HEK293T (cell line): ENCODE measurements at places on chromosomes 5 and 9.

- DNase-seq = no peak
Measured at GRCh38 chr5:57466544-57466943, 16.1 kb downstream of the ACTBL2 start.

- DNase-seq = no peak
Measured at GRCh38 chr5:1540166-1540565, 16.4 kb upstream of the LPCAT1 start.

DNA sequence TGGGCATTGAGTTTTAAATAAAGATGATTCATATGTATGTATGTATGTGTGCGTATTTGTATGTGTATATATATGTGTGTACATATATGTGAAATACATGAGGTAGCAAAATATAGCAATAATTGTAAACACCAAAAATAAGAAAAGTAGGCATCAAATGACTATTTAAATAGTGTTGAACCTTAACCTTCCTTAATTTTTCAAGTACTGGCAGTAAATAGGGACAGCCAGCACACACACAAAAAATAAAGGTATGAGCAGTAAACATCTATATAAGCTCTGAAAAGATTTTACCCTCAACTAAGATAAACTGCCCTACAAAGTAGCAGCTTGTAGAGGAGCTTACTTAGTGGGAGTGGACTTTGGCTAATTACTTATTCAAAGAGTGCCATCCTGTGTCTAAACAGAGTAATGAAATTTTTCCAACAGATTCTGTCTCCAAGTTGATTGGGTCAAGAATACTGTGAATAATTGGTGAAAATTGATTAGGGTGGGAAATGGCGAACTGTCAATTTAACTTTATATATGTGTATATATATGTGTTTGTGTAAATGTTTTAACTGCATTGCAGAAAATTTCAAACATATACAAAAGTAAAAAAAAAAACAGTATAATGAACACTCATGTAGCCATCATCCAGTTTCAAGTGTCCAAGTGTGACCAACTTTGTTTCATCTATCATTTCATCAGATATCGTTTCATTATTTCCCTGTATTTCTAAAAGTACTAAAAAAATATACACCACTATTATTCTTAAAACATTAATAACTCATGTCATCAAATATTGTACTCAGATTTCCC lies 2.0 kb upstream of the ADAMTS6 start:
- peak; percentile 18 for DNase-seq

DNA sequence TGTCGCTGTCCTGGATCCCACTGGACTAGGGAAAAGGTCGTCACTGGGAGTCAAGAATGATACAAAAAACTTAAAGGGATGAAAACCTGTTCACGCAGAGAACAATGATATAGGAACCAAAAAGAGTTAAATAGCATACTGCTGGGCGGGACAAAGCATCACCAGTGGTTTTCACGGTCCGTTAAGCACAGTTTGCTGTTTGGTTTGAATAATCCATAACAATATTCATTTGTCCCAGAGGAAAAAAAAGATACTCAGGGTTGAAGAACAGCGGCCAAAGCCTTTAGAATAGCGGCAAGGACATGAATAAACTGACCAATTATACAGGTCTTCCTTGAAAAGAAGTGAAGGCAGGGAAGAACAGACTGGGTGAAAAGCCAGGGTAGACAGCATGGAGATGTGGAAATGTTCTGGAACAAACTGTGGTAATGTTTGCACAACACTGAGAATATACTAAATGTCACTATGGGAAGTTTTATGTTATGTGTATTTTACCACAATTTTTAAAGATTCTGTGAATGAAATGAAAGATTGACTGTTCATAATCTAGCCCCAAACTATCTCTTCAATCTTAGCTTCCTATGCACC lies 60.8 kb downstream of the MTMR12 start:
- no peak for DNase-seq

DNA sequence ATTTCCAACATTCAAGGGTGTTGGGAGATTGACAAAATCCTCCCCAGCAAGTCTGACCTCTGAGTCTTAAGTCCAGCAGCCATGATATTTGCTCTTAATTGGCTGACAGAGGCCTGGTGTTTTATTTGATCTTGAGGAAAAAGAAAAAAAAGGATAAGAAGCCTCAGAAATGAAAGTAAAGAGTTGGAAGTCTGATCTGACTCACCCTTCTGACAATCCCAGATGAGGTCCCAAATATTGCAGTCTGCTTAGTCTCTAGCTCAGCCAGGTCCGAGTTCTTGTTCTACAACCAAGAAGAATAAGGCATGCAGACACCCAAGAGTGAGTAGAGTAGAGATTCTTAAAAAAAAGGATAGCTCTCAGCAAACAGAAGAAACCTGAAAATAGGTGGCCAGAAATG lies 632.5 kb upstream of the ST8SIA4 start:
- no peak for DNase-seq

DNA sequence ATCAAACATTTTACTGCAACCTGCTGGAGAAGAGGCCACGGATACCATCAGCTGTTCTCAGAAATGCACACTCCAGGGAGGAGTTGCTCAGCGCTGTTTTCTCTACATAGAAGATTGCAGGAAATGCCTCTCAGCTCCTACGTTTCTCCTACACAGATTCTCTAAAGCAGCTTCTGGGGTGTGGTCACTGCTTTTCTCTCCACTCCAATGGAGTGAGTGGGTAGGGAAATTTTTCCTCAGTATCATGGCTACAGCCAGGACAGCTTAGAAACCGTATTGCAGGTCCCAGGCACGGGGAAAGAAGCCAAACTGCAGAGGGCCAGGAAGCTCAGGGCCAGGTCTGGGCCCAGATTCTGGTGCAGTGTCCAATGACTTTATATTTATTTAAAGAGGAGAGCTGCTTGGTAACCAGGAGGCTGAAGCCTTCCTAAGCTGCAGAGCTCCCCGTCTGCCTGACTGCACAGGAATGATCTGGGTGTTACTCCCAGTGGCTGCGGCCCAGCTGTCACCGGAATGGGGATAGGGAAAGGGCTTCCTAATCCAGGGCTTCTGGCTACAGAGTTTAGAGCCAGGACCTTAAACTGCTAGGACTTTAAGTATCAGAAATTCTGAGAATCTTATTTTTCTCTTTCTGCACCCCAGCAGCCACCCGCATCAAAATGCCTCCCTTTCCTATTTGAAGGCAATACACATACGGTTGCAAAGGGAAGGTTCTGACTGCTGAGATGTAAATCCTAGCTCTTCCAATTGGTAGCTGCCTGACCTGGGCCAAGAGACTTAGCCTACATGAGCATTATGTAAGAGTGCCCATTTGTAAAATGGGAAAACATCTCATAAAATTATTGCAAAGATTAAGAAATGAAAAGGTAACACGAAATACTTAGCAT lies 1.4 kb upstream of the SPTAN1 start:
- no peak for DNase-seq

DNA sequence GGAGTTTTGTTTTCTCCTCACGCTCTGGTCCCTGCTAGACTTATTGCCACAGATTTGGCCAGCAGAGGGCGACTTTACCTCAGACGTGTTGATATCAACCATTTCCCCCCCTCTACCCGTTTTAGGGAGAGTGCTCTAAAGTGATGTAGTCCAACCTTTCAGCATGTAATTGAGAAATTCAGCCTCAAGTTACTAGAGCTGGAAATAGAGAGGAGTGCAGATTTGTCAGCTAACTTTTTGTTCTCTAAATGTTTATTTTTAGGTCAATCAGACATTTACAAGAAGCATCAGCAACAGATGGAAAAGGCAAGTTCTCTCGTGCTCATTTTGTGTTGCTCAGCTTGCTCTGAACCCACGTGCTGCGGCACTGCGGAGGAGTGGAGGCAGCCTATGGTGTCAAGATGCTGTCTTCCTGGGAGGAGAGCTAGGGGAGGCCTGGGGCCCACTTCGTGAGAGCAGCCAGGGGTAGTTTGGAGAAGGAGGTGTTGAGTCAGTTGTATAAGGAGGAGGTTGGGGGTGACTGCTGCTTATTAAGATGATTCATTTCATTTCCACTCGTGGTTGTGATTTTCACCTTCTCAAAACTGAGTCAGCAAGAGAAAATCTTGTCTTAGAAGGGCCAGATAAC lies 53.6 kb downstream of the GPR107 start:
- peak; percentile 76 for DNase-seq

DNA sequence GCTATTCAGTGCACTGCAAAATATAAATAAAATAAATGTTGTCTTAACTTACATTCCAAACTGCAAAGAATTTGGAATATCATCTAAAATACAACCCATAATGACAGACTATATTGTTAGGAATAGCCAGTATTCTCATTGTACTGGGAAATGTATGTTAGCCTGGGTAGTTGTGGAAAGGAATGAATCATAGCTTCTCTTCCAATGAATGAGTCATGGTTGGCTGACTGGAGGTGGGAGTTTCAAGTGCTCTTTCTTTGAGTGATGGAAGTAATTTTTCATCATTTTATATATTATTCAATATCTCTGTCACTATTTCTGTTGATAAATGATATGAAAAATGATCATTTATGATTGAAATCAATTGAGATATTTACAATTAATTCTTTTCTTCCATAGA lies 158.6 kb upstream of the ARRDC3 start:
- no peak for DNase-seq

DNA sequence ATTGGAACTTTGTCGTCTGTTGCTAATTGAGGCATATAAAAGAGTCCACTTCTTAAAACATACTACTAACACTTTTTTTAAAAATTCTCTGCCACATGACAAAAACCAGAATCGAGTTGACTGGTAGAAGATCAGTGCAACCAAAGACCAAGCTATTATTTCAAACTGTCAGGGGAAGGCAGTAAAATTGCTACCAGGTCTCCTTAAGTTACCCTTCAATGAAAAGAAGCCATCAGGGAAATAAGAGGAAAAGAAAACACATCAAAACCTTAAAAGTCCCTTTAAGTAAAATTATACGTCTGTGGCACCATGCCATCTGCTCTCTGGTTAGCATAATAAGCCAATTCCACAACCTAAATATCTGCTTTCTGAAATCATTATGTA lies 9.6 kb downstream of the ZNF608 start:
- no peak for DNase-seq

DNA sequence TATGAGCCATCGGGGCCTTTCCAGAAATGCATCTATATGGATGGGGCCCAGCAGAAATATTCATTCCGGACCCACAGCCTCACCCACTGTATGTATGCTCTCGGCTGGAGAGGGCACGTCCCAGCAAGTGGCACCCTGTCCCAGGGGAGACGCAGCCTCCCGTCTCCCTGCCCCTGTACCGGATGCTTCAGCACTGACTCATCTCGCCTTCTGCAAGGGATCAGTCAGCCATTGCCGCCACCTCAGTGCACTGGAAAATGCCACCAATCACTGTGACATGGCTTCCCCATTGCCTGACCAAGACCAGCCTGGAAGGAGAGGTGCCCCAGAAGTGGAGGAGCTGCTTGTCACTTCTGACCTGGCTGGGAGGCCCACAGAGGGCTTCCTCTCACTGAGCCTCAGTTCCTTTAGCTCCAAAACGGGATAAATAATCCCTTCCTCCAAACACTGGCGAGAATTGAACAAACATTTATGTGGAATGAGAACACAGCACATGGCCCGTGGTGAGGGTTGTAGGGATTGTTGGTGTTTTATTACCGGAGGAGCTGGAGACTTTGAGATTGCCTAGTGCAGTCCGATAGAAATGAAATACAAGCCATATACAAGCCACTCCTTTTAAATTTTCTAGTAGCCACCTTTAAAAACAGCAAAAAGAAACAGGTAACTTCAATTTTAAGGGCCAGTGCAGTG lies 43.9 kb upstream of the ORM1 start:
- DNase-seq = no peak

DNA sequence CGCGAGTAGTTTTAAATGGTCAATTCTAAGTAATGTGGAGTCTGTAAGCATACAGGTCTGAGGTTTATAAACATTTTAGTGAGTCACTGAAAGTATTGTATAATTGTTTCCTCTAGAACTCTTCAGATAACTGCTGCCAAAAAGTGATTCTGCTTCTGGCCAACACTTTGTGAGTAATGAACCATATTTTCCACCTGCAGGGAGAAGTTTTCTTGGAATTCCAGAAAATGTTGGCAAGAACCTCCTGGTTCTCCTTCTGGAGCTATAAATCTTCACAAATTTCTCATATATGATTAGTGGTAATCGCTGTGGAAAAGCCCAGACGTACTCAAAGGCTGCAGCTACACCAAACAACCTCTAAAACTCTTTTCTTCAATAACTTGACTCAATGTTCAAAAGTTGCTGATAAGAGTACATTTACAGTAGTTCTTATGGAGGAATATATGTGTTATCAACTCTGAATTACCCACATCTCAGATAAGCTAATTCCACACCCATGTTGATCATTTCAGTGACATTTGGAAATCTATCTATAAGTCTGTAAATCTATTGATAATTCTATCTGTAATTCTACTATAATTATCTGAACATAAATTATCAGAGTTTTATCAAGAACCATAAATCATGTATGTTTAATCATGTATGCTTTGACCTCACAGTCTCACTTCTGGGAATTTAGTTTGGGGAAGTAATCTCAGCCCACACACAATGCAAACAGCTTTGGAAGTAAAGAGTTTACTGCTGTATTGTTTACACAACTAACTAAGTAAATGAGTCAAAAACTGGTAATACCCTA lies 74.1 kb downstream of the FNBP1 start:
- DNase-seq = no peak

GRCh38 chr5:131209506-131210150 lies 38.9 kb downstream of the LYRM7 start:
- DNase-seq = no peak

DNA sequence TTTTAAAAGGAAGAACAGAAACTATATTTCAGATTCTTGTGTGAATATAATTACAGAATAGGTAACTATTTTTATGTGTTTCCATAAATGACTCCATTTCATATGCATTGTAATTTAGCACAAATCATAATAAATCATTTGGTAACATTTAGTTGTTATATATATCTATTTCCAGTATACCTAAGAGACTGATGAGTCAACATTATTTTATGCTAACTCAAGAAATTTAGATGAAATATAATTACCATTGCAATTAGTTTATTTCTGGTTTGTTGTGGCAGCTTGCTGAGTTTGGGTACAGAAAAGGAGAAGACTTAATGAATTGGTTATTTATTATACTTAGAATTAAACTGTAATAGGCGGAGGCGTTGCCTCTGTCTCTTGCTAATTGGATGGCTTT lies 314.9 kb downstream of the KCTD16 start:
- no peak for DNase-seq

DNA sequence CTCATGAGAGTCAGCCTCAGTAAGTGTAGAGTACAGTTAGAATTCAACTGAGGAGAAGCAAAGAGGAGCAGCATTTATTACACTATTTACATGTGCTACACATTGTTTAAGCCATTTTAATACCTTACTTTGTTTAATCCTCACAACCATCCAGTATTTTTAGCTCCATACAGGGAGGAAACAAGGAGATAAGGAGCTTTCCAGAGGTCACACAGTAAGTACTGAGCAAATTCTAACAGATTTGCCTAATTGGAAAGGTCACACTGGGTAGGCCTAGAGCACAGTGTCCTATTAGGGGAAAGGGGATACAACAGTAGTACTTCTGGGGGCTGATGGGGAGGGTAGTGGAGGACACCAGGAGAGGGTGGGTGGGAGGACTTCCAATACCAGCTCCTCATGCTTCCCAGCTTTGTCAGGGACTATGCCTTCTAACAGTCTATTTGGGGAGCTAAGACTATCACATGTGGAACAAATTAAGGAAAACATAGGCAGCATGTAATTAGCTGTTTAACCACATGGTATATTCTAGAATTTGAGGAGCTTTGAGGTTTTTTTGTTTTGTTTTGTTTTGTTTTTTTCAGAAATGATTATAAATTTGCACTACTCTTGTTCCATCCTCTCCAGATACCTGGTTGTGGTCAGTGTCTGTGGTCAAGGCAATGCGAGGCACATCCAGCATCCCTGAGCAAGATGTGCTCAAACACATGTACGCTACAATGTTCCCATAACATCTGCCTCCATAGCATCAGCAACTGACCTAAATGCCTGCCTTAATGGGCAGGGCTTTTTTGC lies 96.0 kb upstream of the SLC12A2 start:
- no peak for DNase-seq

- DNase-seq = no peak
Measured at GRCh38 chr5:16539169-16539666, 73.6 kb upstream of the ZNF622 start.
